ENCODE measurements at places on chromosomes 4 and X. TPM values are rescaled to one million over a fixed set of nuclear protein-coding genes. Genes with fewer than 3 reads are reported as not detected.

Gene AFP
- 2.5 TPM for total RNA-seq

Gene SMIM10L2A
- not detected for total RNA-seq

- H3K27ac ChIP-seq: no peak overlapping the region
- peaks cover 12% of the 10 kb centered on the region for H3K4me1 ChIP-seq
- no peak overlapping the region for H3K4me3 ChIP-seq
- no peak for DNase-seq
- no peaks in the 10 kb centered on the region for H3K36me3 ChIP-seq
These were observed 66.8 kb upstream of the EXOC1L start for GRCh38 chr4:55752810-55753209.

- peaks cover 24% of the 10 kb centered on the region for H3K27me3 ChIP-seq
- DNase-seq: no peak
- no peak overlapping the region for H3K27ac ChIP-seq
- H3K4me3 ChIP-seq: no peak overlapping the region
- H3K4me1 ChIP-seq: peaks cover 9% of the 10 kb centered on the region
These were observed 33.7 kb downstream of the BST1 start for GRCh38 chr4:15736514-15737050.

GRCh38 chr4:54085284-54085683 lies 14.7 kb upstream of the GSX2 start:
- H3K4me1 ChIP-seq: peaks cover 47% of the 10 kb centered on the region
- peak overlapping the region; percentile 15 for H3K27ac ChIP-seq
- DNase-seq: peak; percentile 81
- H3K36me3 ChIP-seq: no peaks in the 10 kb centered on the region

GRCh38 chr4:15811703-15812337 lies 33.7 kb downstream of the CD38 start:
- no peaks in the 10 kb centered on the region for H3K36me3 ChIP-seq
- DNase-seq: no peak
- no peak overlapping the region for H3K4me3 ChIP-seq
- peaks cover 6% of the 10 kb centered on the region for H3K4me1 ChIP-seq
- H3K27ac ChIP-seq: no peak overlapping the region
- peaks cover 26% of the 10 kb centered on the region for H3K27me3 ChIP-seq

GRCh38 chr4:98710831-98711230 lies 52.4 kb upstream of the TSPAN5 start:
- peak; percentile 61 for DNase-seq
- no peaks in the 10 kb centered on the region for H3K36me3 ChIP-seq
- H3K4me3 ChIP-seq: peak overlapping the region; percentile 11
- peak overlapping the region; percentile 76 for H3K27ac ChIP-seq
- no peaks in the 10 kb centered on the region for H3K27me3 ChIP-seq
- peaks cover 42% of the 10 kb centered on the region for H3K4me1 ChIP-seq

Data from HFFc6 (cell line).